Right forelimb (tissue), 1 donor: ENCODE measurements at places on chromosomes 11 and 22.

DNA sequence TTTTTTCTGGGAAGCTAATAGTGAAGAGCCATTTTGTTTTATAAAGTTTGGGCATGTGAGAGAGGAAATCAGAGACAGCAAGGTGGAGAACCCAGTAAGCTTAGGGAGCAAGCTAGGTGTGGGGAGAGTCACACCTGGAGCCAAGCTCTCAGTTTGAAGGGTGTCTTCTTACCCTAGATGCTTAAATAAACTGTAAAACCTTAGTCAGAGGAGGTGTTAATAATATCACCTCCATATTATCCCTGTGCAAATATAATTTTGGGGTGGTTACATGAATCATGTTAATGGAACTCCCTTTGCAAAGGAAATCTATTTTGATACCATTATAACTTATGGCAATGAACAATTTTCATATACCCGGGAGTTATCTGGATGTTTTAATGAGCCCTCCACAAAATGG lies 246.2 kb upstream of the PLET1 start:
- DNase-seq: no peak

DNA sequence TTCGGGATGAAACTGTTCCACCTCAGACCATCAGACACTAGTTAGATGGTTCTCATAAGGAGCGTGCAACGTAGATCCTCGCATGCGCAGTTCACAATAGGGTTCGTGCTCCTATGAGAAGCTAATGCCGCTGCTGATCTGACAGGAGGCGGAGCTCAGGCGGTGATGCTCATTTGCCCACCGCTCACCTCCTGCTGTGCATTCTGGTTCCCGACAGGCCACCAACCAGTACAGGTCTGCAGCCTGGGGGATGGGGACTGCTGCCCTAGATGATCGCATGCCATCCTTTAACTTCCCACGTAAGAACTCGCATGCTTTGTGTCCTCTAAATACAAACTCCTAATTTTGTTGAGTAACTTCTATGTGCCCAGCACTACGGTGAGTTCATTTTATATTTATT lies 62.6 kb downstream of the EFCAB6 start:
- DNase-seq: no peak

GRCh38 chr22:49521787-49522224 lies 305.9 kb downstream of the BRD1 start:
- DNase-seq: no peak

DNA sequence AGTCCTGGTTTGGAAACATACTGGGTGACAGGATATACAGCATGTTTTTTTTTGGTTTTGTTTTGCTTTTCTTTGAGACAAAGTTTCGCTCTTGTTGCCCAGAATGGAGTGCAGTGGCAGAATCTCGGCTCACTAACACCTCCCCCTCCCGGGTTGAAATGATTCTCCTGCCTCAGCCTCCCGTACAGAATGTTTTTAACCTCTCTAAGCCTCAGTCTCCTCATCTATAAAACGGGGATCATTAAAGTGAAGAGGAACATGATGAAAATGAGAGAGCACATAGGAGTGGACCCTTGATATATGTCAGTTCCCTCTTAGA lies 28.1 kb upstream of the SCARF2 start:
- DNase-seq: no peak

DNA sequence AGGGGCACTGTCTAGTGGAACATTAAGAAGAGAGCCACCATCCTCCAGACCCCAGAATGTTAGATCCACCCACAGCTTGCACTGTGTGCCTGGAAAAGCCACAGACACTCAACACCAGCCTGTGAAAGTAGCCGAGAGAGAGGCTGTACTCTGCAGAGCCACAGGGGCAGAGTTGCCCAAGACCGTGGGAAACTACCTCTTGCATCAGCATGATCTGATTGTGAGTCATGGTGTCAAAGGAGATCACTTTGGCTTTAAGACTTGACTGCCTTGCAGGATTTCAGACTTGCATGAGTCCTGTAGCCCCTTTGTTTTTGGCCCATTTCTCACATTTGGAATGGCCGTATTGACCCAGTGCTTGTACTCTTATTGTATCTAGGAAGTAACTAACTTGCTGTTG lies 115.9 kb upstream of the CCDC179 start:
- DNase-seq: no peak

DNA sequence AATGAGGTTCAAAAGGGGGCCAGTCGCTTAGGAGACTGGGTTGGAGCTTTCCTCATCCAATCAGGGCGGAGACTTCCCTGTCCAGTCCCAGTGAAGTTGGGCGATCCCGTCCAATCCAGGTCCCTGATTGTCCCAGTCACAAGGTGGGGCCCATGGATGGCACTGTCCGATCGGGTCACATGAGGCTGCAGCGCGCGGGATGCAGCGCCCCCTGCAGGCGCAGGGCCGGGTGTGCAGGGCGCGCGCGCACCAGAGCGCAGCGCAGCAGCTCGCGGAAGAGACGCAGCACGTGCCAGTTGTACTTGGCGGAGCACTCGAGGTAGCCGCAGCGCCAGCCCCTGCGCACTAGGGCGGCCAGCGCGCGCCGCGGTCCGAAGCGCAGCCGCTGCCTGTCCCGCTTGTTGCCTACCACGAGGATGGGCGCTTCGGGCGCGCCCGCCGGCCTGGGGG lies 2.3 kb downstream of the RASL10A start:
- peak; percentile 78 for DNase-seq

DNA sequence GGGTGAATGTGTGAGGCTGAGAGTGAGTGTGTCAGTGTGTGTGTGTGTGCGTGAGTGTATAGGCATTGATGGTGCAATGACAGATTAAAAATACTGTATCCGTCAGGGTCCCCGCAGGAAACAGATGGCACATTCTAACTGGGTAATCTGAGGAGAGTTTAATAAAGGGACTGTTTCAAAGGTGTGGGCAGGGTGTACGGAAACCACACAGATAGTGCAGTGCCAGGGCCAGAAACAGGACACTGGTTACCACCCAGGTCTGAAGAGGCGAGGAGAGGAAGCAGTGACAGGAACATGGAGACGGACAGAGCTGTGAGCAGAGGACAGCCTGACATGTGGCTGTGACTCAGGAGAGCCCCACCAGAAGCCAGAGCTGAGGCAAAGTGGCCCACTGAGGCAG lies 16.5 kb downstream of the P2RX3 start:
- DNase-seq: no peak

DNA sequence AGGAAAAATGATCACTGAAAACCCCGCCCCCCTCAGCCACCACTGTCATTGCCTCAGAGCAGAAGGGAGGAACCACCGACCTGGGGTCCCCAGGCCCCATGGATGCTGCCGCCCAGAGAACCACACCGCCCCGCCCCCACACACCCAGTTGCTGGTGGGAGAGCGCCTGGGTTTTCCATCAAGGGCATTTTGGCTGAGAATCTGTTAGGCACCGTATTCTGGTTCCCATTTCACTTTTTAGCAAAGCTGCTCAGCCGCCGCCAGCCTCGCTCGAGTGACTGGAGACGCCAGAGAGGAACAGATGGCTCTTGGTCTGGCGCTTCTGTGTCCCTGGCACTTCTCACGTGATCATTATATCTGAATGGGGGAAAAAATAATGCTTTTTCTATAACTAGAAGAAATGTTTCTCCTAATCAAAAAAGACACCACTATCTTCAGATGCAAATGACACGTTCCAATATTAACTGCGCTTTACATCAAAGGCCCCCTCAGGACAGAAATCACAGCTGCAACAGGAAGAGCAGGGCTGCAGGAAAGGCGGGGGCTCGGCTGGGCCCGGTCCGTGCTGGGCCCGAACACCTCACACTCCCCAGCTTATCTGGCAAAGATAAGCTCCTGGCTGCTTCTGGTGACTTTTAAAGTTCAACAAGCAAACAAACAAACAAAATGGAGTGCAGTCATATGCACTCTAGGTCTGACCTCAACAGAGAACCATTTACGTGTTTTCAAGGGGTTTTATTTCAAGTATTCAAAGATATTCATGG lies 149.8 kb downstream of the MPPED1 start:
- DNase-seq: no peak

DNA sequence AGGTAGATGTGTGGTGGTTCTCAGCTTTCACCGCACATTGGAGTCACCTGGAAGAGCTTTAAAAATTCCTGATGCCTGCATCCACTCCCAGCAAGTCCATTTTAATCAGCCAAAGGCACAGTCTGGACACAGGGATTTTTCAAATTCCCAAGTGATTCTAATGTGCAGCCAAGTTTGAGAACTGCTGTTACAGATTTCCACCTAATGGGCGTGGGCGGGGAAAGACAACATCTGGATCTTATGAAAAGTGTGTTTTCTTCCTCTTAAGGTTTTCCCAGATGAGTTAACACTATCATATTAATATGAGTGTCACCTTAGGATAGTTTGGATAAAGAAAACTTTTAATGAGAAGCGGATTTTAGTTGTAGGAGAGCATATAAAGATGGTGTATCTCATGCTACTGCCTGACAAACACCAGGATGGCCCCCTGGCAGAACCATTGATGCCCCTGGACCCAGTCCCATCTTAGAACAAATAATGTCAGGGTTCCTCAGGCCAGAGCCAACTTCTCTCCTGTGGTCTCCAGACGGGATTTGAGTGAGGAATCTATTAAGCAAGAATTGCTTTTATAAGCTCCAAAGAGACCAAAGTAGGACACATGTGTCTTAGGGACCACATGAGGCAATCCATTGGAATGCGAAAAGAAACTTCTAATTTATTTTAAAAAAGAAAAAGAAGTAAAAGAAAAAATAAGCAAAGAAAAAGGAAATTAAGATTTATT lies 31.9 kb downstream of the POU2AF1 start:
- no peak for DNase-seq

DNA sequence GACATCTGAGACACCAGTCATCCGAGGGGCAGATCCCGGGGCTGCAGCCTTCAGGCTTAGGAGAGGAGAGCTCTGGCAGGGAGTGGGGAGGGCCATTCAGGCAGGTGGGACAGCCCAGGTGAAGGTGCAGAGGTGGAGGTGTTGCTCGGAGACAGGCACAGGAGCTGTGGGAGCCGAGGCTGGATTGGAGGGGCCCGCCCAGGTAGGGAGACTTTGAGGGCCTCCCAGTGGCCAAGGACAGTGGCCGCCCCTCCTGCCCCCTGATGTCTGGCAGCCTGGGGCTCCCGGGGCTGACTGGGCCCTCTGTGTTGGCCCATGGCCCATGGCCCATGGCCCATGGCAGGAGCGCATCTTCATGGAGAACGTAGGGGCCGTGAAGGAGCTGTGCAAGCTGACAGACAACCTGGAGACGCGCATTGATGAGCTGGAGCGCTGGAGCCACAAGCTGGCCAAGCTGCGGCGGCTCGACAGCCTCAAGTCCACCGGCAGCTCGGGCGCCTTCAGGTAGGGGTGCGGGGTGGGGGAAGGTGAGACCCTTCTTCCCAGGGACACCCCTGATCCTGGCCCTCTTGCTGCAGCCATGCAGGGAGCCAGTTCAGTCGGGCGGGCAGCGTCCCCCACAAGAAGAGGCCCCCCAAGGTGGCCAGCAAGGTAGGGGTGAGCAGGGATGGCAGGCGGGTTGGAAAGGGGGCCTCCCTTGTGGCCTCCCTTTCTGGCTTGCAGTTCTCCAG lies 13.3 kb downstream of the TMEM258 start:
- DNase-seq: no peak

GRCh38 chr11:18994860-18995259 lies 55.6 kb upstream of the MRGPRX1 start:
- DNase-seq: no peak

DNA sequence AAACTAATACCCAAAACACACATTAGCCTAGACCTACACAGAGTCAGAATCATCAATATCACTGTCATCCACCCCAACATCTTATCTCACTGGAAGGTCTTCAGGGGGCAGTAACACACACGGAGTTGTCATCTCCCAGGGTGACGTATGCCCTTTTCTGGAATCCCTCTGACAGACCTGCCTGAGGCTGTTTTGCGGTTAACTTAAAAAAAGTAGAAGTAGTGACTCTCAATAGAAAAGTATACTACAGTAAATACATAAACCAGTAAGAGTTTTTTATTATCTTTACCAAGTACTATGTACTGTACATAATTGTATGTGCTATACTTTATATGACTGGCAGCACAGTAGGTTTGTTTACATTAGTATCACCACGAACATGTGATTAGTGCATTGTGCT lies 80.5 kb downstream of the PGR start:
- no peak for DNase-seq

DNA sequence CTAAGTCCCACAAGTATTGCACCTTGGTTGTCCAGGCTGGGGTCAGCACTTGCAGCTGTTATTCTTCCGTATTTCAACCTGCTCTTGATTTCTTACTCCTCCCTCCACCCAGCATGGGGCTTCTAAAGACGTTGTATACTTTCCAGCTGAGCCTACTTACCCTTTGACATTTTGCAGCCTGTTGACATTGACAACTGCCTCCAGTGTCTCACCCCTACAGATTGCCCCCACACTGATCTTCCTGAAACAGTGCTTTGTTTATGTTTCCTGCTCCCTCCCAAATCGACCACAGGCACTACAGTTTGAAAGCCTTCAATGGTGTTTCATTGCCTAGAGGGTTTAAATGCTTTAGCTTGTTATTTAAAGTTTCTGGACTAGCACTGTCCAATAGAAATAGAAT lies 56.6 kb downstream of the FAM83F start:
- no peak for DNase-seq

- no peak for DNase-seq
Observed at GRCh38 chr11:122897606-122898210, 15.1 kb downstream of the JHY start.

GRCh38 chr11:2887515-2888195 lies 2.1 kb upstream of the CDKN1C start:
- no peak for DNase-seq

- DNase-seq: no peak
Observed at GRCh38 chr11:40291329-40291728, 1168.1 kb downstream of the LRRC4C start.

DNA sequence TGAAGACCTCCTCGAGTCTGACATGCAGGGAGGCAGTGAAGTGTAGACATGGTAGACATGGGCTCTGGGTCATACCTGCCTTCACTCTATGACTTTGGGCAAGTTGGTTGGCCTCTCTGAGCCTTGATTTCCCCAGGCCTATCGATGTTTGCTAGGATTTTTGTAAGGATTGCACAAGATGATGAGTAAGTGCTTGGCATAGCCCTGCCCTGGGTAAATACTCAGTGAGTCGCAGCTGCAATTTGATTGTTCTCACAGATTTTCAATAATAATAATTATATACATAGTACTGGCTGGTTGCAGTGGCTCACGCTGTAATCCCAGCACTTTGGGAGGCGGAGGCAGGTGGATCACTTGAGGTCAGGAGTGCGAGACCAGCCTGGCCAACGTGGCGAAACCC lies 18.1 kb downstream of the MCM5 start:
- no peak for DNase-seq

- no peak for DNase-seq
Observed at GRCh38 chr11:75626889-75627529, 41.8 kb downstream of the MAP6 start.

DNA sequence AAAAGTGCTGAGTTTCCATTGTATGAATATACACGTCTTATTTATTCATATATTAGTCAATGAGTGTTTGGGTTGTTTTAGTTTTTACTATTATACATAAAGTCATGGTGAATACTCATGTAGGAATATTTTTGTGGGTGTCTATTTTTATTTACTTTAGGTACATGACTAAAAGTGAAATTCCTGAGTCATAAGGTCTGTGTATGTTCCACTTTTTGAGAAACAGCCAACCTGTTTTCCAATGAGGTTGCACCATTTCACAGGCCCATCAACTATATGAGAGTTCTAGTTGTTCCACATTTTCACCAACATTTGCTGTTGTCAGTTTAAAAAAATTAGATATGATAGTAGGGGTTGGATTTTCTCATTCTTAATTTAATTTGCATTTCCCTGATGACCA lies 6.6 kb upstream of the OR6X1 start:
- DNase-seq: no peak
